ENCODE measurements at places on chromosomes 3 and 15.

GRCh38 chr15:23569151-23569925 lies 3.9 kb downstream of the MKRN3 start:
- no peak for DNase-seq

DNA sequence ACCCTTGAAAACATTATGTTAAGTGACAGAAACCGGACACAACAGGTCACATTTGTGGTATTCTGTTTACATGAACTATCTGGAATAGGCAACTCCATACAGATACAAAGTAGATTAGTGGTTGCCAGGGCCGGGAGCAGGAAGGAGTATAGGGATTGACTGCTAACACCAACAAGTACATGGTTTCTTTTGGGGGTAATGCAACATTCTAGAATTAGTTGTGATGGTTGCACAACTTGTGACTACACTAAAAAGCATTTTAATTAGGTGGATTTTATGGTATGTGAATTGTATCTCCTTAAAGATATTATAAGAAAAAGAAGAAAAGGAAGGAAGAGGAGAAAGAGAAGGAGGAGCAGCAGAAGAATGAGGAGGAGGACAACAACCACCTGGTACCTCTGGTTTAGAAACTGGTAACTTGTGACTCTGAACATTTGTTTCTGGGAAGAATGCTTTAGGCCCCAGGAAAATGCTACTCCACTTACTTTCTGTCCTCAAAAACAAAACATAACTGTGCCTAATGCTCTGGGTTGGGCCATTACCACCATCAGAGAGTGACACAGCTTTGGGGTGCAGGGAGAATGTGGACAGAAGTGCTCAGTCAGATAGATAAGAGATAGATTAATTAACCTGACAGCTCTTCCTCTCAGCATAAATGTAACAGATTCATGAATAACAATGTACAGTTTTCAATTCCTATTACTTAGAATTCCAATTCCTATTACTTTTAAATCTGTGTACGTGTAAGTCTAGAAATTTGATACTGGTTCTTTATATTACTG lies 20.3 kb downstream of the SETMAR start:
- DNase-seq, result no peak

- peak; percentile 6 for DNase-seq
Observed at GRCh38 chr3:173066044-173067004, 74.7 kb downstream of the SPATA16 start.

- no peak for DNase-seq
Observed at GRCh38 chr15:70361891-70362290, 264.2 kb upstream of the TLE3 start.

DNA sequence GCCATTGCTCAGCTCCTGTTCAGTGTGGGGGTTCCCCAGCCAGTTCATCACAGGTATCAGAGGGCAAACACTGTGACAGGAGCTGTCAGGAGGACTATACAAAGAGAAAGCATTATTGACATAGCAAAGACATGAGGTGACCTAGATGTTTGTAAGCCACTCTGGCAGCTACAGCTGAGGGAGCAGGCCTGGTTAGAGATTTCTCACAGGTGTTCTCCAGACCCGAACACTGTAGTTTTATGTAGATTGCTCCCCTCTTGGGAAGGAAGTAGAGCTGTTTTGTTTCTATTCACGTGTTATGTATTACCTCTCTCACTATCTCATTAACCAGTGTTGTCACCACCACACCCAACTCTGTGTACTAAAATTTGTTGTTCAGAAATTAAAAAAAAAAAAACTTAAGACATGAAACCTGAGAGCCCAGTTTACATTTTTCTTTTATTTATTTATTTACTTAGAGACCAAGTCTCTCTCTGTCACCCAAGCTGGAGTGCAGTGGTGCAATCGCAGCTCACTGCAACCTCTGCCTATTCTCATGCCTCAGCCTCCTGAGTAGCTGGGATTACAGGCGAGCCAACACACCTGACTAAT lies 123.7 kb downstream of the RBPMS2 start:
- no peak for DNase-seq

DNA sequence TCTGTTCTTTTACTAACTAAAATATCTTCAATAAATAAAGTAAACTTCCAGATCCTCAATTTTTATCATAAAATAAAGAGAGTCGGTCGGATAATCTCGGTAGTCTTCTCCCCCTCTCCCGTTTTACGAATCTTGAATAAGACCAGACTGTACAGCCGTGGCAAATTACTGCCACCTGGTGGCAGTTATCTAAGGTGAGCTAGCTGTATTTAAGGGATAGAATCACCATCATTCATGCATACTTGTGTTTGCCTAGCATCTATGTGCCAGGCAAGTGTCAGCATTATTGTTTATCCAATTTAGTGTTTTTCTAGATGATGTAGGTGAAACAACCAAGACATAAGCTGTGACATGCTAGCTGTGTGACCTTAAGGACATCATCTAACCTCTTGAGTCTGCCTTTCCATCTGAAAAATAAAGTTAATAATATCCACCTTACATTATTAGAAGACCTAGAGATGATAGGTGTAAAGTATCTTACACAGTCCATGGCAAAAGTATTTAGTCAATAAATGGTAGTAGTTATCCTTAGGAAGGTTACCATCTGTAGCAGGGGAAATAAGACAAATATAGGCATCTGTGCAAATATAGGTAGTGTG lies 21.3 kb downstream of the DUT start:
- DNase-seq, result peak; percentile 80

DNA sequence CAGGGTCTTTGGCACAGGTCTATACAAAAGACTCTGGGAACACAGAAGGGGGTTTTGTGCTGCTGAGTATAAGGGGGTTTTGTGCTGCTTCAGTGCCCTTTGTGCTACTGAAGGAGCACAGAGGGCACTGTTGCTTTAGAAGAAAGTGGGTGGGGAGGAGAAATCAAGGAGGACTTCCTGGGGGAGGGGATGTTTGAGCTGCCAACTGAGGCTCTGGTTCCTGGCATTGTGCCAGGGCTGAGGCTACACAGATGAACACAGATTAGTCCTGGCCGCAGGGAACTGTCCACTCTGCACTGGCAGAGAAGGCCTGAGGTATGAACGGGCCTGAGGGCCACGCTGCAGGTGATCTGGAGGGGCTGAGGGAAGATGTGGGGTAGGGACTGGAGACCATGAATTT lies 32.2 kb upstream of the SEC13 start:
- DNase-seq, result peak; percentile 27

DNA sequence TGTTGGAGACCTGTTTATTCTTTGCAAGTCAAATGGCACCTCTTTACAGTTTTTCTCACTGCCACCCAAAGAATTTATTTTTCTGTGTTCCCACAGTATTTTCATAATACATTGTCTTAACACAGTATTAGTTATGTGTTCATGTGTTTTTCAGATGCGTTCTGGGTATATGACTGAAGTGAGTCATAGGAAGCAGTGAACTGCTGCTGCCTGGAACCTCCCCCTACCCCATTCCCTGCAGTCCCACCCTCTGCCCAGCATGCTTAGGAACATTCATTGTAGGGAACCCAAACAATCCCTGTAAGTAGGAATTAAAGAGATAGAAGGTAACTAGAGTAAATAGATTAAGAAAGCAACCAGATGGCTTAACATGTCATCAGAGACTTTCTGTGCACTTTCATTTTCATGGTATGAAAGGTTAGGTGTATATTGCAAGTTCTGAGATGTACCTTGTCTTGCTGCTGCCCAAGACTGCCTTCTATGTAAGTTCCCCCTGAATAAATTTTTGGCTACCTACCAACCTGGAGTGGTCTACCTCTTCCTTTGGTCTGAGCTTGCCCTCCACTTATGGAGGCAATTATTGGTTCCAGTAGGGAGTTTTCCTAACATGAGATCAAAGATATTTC lies 21.9 kb upstream of the SQOR start:
- no peak for DNase-seq

DNA sequence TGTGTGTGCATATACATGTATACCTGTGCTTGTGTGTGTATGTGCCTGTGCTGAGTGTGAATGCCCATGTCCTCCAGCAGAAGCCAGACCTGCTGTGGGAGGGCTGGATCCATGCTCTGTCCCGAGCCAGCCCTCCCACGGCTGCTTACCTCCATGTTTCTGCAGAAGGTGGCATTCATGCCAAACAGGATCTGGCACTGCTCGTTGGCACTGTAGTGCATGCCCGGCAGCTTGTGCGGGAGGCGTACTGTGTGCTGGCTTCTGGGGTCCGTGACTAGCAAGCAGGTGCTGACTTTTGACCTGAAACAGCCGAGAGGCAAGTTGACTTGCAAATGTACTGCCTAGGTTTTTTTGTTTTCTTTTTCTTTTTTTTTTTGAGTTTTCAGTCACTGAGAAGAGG lies 189.3 kb downstream of the ADAMTS17 start:
- no peak for DNase-seq

DNA sequence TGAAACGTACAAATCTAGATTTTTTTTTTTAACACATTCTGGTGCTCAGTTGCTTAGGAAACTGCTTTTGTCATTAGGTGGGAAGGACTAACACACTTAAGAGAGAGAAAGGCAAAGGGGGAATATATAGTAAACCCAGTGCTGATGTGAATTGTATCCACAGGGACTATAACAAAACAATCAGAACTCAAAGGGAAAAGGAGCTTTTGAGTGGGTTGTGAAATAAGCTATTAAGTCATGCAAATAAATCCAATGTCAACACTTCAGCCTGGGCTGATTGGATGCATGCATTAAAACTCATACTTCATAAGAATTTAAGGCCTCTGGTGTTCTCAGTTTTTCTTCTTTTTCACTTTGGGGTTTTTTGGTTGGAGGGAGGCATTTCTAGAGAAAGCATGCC lies 628.9 kb downstream of the FHIT start:
- no peak for DNase-seq

DNA sequence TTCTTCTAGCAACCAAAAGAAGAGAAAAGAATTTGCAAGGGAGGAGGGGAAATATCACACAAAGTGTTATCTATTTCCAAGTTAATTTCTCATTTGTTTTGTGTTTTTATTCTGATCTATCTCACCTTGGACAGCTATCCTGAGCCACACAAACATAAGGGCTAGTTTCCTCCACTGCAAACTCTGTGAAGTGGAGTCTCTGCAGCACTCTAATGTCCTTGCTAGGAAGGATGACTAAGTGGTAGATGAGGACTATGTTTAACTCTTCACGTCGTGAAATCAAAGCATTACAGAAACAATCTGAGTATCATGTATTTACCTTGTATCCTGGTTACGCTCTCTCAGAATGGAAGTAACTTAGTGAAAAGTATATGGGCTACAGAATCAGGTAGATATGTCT lies 33.9 kb upstream of the CHRM5 start:
- no peak for DNase-seq

- no peak for DNase-seq
Observed at GRCh38 chr15:98970799-98971198, 36.8 kb downstream of the PGPEP1L start.

GRCh38 chr3:64184621-64185020 lies 40.6 kb downstream of the PRICKLE2 start:
- DNase-seq, result no peak

DNA sequence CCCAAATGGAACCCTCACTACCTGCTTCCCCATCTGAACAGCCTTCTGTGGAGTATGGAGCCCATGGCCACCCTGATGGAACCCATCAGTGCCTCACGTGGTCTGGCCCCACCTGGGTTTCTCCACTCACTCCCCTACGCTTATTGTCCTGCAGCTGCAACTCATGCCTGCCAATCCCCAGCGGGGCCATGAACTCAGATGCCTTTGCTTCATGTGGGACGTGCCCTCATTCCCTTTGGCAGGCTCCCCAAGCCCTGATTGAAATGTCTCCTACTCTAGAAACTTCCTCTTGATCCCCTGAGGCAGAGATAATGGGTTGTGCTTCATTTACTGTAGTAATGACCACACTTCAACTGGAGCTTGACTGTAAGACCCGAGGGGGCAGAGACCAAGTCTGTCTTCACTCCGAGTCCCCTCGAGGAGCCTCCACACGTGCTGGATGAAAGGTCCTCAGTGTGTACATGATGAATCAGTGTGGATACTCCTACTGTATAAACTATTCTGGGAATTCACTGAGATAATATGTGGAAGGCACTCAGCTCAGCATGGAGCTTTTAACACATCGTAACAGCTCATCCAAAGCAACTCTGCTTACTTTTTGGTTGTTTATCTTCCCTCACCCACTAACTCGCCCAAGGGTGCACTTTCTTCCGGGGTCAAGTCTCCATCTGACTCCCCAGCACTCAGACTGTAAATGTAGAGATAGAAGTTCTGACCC lies 232.8 kb upstream of the BHLHE40 start:
- no peak for DNase-seq

DNA sequence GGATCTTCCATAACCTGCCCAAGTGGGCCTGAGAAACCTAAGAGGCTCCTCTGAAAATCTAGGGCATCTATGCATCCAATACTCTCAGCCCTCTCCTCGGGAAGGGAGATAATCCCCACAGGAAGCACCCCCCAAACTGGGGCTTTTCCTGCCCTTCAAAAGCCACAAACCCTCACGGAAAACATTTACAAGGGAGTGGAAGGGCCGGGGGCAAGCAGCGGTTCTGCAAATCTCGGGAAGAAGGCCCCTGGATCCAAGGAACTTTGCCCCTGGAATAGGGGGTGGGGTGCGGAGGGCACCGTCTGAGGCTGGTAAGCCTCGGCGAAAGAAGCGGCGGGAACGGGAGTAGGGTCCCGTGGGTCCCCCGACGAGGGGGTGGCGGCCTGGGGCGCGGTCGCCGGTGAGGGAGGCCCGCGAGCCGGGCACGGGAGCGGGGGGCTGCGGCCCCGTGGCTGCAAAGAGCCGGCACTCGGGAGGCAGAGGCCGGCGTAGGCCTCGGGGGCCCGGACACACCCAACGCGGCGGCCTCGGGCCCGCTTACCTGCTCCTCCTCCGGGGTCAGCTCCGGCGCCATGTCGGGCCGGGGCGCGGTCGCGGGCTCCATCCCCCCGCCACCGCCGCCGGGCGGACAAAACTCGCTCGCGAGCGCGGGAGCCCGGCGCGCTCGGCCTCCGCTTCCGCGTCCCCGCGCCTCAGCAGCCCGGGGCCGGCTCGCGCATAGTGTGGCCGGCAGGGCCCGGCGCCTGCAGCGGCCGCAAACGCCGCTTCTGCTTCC lies 755 bp downstream of the PTPN9 start:
- DNase-seq, result peak; percentile 70

DNA sequence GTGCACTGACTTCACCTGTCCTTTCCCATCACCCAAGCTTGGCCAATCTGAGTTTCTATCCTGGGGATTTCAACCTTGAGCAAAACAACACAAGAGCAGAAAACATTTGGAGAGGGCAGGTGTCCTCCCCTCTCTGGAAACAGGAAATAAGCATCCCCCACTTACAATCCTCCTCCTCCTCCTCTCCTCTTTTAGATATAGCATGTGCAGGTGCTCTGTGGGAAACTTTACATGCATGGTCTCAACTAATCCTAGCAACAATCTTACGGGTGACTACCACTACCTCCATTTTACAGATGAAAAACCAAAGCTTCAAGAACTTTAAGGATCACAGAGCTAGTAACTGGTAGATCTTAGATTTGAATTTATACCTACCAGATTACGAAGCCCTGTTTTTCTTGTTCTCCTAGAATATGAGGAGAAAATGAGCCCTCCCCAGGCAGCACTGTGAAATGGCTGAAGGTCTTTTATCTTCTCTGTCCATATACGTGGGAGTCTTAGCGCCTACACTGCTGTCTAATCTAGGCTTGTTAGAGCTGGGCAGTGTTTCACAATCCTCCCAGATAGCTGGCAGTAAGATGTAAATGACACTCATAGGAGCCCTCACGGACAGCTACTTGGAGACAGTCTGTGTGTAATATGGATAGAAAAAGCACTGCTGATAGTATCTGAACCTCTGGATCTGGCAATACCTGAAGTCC lies 301.2 kb upstream of the PROK2 start:
- no peak for DNase-seq

- DNase-seq, result no peak
Observed at GRCh38 chr3:56800832-56801661, 702 bp downstream of the ARHGEF3 start.

GRCh38 chr3:194282436-194283122 lies 68.5 kb downstream of the CPN2 start:
- no peak for DNase-seq

- no peak for DNase-seq
Observed at GRCh38 chr3:13706886-13707285, 158.0 kb downstream of the FBLN2 start.
